ENCODE measurements at places on chromosomes 2 and 18. TPM values are rescaled to one million over a fixed set of nuclear protein-coding genes. Genes with fewer than 3 reads are reported as not detected.

KCNS3 gene
- 4.9 TPM for polyA plus RNA-seq

ITPRIPL1 gene
- polyA plus RNA-seq, result 0.59 TPM

OBSL1 gene
- polyA plus RNA-seq, result 75.9 TPM

KLHL29 gene
- 8.1 TPM for polyA plus RNA-seq

MAP3K20 gene
- 45.4 TPM for polyA plus RNA-seq

FAM237A gene
- polyA plus RNA-seq, result not detected

TDRD15 gene
- not detected for polyA plus RNA-seq

NPPC gene
- polyA plus RNA-seq, result not detected

HK2 gene
- polyA plus RNA-seq, result 21.8 TPM

ARHGAP25 gene
- polyA plus RNA-seq, result not detected

GAREM2 gene
- 1.3 TPM for polyA plus RNA-seq

DNAJC27 gene
- 2.3 TPM for polyA plus RNA-seq

ZEB2 gene
- polyA plus RNA-seq, result 53.1 TPM

MAP3K19 gene
- not detected for polyA plus RNA-seq

IL1RL1 gene
- not detected for polyA plus RNA-seq

TCF23 gene
- not detected for polyA plus RNA-seq

AFF3 gene
- polyA plus RNA-seq, result 13.8 TPM

ZSWIM2 gene
- polyA plus RNA-seq, result 0.04 TPM

PPP1R1C gene
- polyA plus RNA-seq, result 0.27 TPM

LRRTM1 gene
- not detected for polyA plus RNA-seq

GALNT3 gene
- 2.4 TPM for polyA plus RNA-seq

PECR gene
- 5.6 TPM for polyA plus RNA-seq

CYP27C1 gene
- 0.13 TPM for polyA plus RNA-seq

CAPN10 gene
- 7.6 TPM for polyA plus RNA-seq

CPO gene
- not detected for polyA plus RNA-seq

WNT6 gene
- polyA plus RNA-seq, result not detected

RBMS1 gene
- 80.1 TPM for polyA plus RNA-seq

SPIRE1 gene
- polyA plus RNA-seq, result 16.4 TPM

CYRIA gene
- polyA plus RNA-seq, result not detected

CNTNAP5 gene
- not detected for polyA plus RNA-seq

ZDBF2 gene
- polyA plus RNA-seq, result 2.5 TPM

AMER3 gene
- polyA plus RNA-seq, result not detected

SPDYA gene
- 0.10 TPM for polyA plus RNA-seq

IL18R1 gene
- not detected for polyA plus RNA-seq

CDH19 gene
- not detected for polyA plus RNA-seq

HOXD12 gene
- polyA plus RNA-seq, result not detected

ZNF892 gene
- 0.71 TPM for polyA plus RNA-seq

RAMP1 gene
- 10.8 TPM for polyA plus RNA-seq

IL1B gene
- polyA plus RNA-seq, result 7.6 TPM

IL18RAP gene
- not detected for polyA plus RNA-seq

EN1 gene
- polyA plus RNA-seq, result not detected

RNU2-63P gene
- polyA plus RNA-seq, result not detected

EPB41L3 gene
- 6.5 TPM for polyA plus RNA-seq

FLACC1 gene
- 1.1 TPM for polyA plus RNA-seq

CCDC85A gene
- 3.1 TPM for polyA plus RNA-seq

MBP gene
- polyA plus RNA-seq, result 2.3 TPM

COLEC12 gene
- polyA plus RNA-seq, result 55.1 TPM

TMEM17 gene
- polyA plus RNA-seq, result 2.8 TPM

All from BJ (cell line).